ENCODE measurements at places on chromosomes 2 and 18. TPM values are rescaled to one million over a fixed set of nuclear protein-coding genes. Genes with fewer than 3 reads are reported as not detected.

Gene FABP1
- total RNA-seq = not detected

Gene GTF2A1L
- total RNA-seq = 2.8 TPM

Gene DHRS9
- total RNA-seq = not detected

Gene CDH19
- total RNA-seq = not detected

Gene REG3A
- not detected for total RNA-seq

Gene EPB41L3
- total RNA-seq = 17.0 TPM

Gene RAPH1
- total RNA-seq = 39.1 TPM

DNA sequence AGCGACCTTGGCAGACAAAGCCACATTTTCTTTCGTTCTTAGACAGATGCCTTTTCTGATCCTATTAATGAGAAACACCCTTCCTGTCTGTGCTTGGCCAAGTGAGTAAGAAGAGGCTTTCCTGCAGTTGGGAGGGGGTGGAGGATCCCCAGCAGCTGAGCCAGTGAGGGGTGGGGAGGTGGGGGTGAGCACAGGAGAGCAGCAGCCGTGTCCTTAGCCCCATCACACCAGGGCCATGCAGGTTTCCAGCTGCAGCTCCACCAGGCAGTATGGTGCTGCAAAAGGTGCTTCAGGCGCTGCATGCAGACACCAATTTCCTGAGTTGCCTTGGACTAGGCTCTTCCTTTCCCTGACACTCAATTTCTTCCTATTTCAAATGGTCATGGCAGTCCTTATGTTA, 123.3 kb upstream of the SIX2 start:
- no peak overlapping the region for H3K27ac ChIP-seq
- no peaks in the 10 kb centered on the region for H3K36me3 ChIP-seq
- H3K4me3 ChIP-seq = no peak overlapping the region

DNA sequence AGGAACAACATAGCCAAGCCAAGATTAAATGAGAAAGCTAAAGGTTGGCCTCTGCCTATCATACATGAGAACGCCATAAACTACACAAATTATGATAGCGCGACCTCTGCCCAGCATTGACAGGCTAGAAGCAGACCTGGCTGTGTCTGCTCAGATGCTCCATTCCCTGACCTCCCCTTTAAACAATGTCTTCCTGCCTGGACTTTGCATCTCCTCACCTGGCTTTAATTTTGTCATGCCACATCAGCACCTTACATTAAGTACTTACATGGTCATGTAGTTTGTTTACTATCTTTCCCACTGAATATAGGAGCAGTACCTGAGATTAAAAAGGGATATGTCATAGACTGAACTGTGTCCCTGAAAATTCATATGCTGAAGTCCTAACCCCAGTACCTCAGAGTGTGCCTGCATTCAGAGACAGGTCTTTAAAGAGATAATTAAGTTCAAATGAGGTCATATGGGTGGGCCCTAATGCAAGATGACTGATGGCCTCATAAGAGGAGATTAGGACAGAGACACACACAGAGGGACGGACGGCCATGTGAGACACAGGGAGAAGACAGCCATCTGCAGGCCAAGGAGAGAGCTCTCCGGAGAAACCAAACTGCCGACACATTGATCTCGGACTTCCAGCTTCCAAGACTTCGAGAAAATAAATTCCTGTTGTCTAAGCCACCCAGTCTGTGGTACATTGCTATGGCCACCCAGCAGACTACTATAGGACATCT, 103.7 kb downstream of the BIN1 start:
- no peaks in the 10 kb centered on the region for H3K36me3 ChIP-seq
- H3K27ac ChIP-seq = no peak overlapping the region
- no peak overlapping the region for H3K4me3 ChIP-seq
- peaks cover 4% of the 10 kb centered on the region for H3K4me1 ChIP-seq

- no peaks in the 10 kb centered on the region for H3K27me3 ChIP-seq
- H3K4me1 ChIP-seq = no peaks in the 10 kb centered on the region
- peaks cover 5% of the 10 kb centered on the region for H3K36me3 ChIP-seq
- H3K27ac ChIP-seq = no peak overlapping the region
- no peak for DNase-seq
Measured at GRCh38 chr18:72223733-72224132, 320.4 kb downstream of the CBLN2 start.

GRCh38 chr18:74654638-74655037, 57.0 kb downstream of the ZNF407 start:
- no peak overlapping the region for H3K27ac ChIP-seq
- no peaks in the 10 kb centered on the region for H3K36me3 ChIP-seq
- no peak overlapping the region for H3K4me3 ChIP-seq
- H3K27me3 ChIP-seq = no peaks in the 10 kb centered on the region
- no peaks in the 10 kb centered on the region for H3K4me1 ChIP-seq

DNA sequence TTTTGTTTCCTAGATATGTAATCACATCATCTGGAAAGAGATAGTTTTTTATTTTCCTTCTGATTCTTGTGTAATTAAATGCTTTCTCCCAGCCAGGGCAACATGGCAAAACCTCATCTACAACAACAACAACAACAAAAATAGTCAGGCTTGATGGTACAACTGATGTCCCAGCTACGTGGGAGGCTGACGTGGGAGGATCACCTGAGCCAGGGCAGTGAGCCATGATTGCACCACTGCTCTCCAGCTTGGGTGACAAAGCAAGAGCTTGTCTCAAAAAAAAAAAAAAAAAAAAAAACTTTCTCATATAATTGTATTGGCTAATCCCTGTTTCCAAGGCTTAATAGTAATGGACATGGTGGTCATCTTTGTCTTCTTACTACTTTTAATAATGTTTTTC, 26.4 kb upstream of the PGAP1 start:
- H3K27me3 ChIP-seq = no peaks in the 10 kb centered on the region
- H3K27ac ChIP-seq = no peak overlapping the region
- H3K36me3 ChIP-seq = no peaks in the 10 kb centered on the region
- DNase-seq = no peak

DNA sequence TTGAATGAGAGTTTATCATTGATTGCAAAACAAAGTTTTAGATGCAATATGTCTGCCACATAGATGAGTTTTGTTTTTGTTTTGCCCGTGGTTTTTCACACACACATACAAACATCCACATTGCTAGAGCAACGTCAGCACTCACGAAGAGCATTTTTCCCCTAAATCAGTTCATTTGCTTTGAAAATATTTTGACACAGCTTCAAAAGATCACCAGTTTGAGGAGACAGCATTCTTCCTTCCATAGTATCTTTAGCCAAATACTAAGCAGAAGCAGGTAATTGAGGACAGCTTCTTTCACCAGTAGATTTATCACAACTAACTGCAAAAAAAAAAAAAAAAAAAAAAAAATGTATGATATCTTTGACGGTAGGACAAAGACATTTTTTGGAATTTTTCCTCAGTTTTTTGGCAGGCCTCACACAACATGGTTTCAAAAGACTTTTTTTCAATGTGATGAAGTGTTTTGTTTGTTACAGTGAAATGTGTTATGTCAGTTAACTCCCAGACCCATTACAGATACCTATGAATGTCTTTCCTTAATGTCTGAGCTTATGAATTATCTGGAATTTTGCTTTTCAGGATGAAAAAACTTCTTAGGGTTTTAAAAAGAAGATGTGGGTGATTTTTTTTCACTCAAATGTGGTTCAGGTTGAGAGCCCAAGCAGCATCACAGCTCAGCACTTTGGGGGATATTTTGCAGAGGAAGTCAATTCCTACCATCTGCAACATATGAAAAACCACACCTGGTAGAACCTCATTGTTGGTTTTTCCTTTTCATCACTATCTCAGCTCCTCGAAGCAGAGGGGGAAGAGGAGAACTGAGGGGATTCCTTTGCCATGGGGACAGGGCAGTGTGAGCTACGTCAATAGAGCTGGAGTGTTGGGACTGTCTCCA, 31.6 kb downstream of the AOX1 start:
- H3K4me3 ChIP-seq = no peak overlapping the region
- H3K4me1 ChIP-seq = no peaks in the 10 kb centered on the region
- no peaks in the 10 kb centered on the region for H3K27me3 ChIP-seq
- DNase-seq = no peak

- H3K27ac ChIP-seq = no peak overlapping the region
- no peak overlapping the region for H3K4me3 ChIP-seq
- H3K4me1 ChIP-seq = peaks cover 4% of the 10 kb centered on the region
Measured at GRCh38 chr2:231539991-231540390, 9.7 kb upstream of the NMUR1 start.

DNA sequence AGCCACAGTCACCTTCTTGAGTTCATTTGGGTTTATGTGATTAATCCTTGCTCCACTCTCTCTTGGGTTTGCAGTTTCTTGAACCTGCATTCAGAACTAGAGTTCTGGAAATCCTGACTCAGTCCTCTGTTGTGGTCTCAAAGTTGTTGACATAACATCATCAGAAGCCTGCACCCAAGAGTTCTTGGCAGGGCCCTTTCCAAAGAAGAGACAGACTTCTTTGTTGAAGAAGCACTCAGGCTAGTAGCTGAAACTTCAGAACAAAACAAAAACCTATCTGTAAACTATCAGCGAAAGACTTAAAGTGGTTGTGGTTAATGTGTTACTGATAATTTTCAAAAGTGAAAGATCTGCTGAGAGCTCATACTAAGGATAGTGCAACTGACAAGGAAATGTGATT, 120.8 kb downstream of the FAM168B start:
- peaks cover 1% of the 10 kb centered on the region for H3K4me1 ChIP-seq
- H3K36me3 ChIP-seq = no peaks in the 10 kb centered on the region
- H3K27ac ChIP-seq = no peak overlapping the region
- no peak for DNase-seq

- H3K36me3 ChIP-seq = no peaks in the 10 kb centered on the region
- 0 out of 2 replicates have a peak, but pooled peaks cover 7% of the 10 kb centered on the region for H3K27me3 ChIP-seq
- peak overlapping the region; percentile 98 for H3K4me3 ChIP-seq
- peak; percentile 36 for DNase-seq
- peaks cover 6% of the 10 kb centered on the region for H3K4me1 ChIP-seq
Measured at GRCh38 chr18:711310-711656, 1.1 kb downstream of the ENOSF1 start.

GRCh38 chr18:54280220-54280569, 10.9 kb downstream of the POLI start:
- H3K27me3 ChIP-seq = no peaks in the 10 kb centered on the region
- H3K4me1 ChIP-seq = peaks cover 6% of the 10 kb centered on the region
- H3K4me3 ChIP-seq = no peak overlapping the region
- peaks cover 22% of the 10 kb centered on the region for H3K36me3 ChIP-seq

- no peak overlapping the region for H3K4me3 ChIP-seq
- DNase-seq = no peak
- no peaks in the 10 kb centered on the region for H3K4me1 ChIP-seq
- peaks cover 33% of the 10 kb centered on the region for H3K36me3 ChIP-seq
Measured at GRCh38 chr2:230878599-230879188, 14.0 kb downstream of the ITM2C start.

DNA sequence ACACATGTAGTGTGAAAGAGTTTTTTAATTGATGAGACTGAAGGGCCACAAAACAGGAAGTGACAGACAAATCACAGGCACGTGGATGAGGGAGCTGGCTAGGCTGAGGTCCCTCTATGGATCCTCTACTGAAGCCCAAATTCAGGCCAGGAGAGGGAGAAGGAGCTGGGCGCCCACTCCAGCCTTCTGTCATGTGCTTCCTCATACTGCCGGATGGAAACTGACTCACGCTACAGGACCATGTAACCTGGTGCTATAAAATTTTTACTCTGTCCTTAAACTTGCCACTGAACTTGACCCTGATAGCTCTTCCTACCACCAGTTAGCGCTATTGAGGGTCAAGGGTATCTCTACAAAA, 31.3 kb downstream of the PSTPIP2 start:
- H3K27ac ChIP-seq = no peak overlapping the region
- H3K4me3 ChIP-seq = no peak overlapping the region
- peaks cover 8% of the 10 kb centered on the region for H3K4me1 ChIP-seq

- H3K27me3 ChIP-seq = no peaks in the 10 kb centered on the region
- peaks cover 8% of the 10 kb centered on the region for H3K4me1 ChIP-seq
- no peak for DNase-seq
- no peak overlapping the region for H3K27ac ChIP-seq
- peaks cover 5% of the 10 kb centered on the region for H3K36me3 ChIP-seq
- H3K4me3 ChIP-seq = no peak overlapping the region
Measured at GRCh38 chr2:44389895-44390294, 28.1 kb downstream of the CAMKMT start.

DNA sequence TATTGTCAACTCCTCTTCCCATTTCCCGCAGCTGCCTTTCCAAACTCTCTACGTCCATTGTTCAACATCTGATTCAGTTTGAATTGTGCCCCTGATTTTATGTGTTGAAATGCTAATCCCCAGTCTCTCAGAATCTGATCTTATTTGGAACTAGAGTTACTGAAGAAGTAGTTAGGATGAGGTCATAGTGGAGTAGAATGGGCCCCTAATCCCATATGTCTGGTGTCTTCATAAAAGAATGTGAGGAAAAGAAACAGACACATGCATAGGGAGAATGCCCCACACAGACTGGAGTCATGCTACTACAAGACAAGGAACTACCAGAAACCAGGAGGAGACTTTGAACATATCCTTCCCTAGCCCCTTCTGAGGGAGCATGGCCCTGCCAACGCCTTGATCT, 99.2 kb downstream of the LRP1B start:
- H3K27me3 ChIP-seq = no peaks in the 10 kb centered on the region
- no peak overlapping the region for H3K4me3 ChIP-seq

DNA sequence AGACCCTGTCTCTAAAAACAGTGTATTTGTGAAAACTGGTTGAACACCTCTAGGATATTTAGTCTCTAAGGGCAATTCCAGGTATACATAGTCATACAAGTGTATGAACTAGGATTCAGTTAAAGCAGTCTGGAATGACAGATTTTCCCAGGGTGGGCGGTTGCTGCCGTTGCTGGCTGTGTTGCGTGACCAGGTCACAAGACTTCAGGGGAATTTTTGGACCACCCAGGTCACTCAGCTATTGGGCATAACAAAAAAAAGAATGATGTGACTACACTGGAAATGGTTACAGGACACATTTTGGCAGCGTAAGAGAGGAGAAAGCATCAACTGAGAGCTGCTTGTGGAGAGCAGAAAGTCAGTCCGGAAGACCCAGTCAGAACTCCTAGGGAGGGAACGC, 58.0 kb upstream of the ZBTB7C start:
- no peak for DNase-seq
- no peaks in the 10 kb centered on the region for H3K27me3 ChIP-seq
- H3K4me1 ChIP-seq = no peaks in the 10 kb centered on the region
- H3K4me3 ChIP-seq = no peak overlapping the region
- no peak overlapping the region for H3K27ac ChIP-seq

DNA sequence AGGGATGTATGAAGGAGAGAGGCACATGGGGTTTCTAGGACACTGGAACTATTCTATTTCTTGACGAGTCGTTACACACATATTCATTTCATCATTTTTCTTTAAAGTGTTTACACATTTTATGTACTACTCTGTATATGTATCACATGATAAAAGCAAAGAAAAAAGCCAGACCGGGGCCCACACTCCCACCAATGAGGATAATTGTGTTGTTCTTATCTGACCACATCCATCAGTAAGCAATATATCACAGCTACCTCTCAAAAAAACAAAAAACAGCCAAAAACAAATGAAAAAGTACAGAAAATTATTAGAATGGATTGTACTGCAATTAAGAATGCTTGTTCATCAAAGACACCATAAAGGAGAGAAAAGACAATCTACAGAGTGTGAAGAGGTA, 14.2 kb upstream of the CNRIP1 start:
- no peaks in the 10 kb centered on the region for H3K36me3 ChIP-seq
- H3K27me3 ChIP-seq = no peaks in the 10 kb centered on the region
- H3K27ac ChIP-seq = no peak overlapping the region
- H3K4me3 ChIP-seq = no peak overlapping the region
- H3K4me1 ChIP-seq = peaks cover 4% of the 10 kb centered on the region
